Upper lobe of right lung (tissue), 1 donor: ENCODE measurements at places on chromosomes 5 and 9. TPM values are rescaled to one million over a fixed set of nuclear protein-coding genes. Genes with fewer than 3 reads are reported as not detected.

Gene TPPP
- total RNA-seq = 16.1 TPM

- no peak for DNase-seq
Measured at GRCh38 chr5:61455179-61456006, 123.3 kb downstream of the ZSWIM6 start.

Gene PHYHD1
- total RNA-seq = 46.5 TPM

DNA sequence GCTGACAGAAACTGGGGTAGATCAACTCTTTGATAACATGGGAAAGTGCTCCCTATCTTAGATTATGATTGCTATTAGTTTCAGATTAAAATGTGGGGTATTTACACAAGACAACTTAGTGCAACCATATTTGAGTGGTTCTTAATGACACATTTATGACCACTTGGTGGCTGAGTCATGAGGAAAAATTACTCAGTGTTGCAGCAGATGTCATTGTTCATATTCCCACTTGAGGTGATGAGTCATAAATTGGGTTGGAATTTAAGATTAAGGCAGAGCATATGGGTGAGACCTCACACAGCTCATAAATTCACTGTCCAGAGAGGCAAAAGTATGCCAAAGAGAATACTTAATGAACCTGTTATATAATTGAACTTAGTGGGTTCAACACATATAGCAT is 408.3 kb downstream of the DMRT2 start:
- DNase-seq = no peak

DNA sequence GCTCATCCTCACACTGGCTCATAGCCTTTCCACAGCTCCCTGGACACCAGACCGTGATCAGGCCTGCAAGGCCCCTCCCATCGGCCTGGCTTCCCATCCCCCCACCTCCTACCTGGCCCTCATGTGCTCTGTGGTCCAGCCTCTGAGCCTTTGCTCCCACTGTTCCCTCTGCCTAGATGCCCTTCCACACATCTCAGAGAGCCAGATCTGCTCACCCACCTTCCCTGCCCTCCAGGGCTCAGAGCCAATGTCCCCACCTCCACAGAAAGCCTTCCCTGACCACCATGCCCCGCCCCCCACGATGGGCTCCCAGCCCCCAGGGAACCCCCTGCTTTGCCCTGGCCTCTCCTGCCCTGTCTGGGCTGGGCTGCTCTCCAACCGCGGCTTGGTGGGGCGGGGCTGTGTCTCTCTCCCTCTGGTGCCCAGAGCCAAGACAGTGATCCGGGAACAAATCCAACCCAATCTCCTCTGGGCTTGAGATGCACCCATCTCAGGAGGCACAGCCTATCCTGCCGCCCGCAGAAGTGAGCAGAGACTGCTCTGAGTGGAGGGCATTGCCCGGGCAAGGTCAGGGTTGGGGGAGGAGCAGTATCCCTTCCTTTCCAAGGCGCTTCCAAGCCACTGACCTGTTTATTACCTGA is 1.6 kb downstream of the NINJ1 start:
- no peak for DNase-seq

DNA sequence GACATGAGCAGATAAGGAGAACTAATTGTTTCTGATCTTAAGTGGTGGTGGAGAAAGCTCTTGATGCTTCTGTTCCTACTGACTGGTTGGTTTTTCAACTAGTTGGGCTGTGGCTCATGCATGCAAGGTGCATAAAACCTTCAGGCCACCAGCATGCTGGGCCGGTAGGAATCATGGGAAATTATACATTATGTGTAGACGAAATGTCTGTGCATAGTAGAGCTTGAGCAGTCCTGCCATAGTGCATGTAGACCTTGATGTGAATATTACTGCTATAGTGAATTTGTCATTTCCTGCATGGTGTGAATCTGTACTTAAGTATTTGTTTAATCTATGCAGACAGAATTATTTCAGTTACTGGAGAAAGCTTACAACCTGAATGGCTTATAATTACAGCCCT is 433.6 kb upstream of the ADAMTSL1 start:
- no peak for DNase-seq

DNA sequence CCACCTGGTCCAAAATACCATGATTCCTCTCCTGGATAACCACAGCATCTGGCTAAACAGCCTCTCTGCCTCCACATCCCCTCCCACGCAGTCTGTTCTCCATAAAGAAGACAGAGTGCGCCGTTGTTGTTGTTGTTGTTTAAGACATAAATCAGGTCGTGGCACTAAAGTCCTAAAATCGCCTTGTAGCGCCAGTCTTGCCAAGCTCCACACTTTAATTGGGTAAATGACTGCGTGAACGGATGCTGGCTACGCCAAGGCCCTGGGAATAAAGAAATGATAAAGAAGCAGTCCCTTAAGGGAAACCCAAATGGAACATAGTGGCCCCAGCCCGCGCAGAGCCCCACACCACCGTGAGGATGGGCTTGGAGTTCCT is 364 bp upstream of the SFXN1 start:
- DNase-seq = no peak

GRCh38 chr5:144040615-144041305 is 129.7 kb downstream of the YIPF5 start:
- DNase-seq = no peak

- no peak for DNase-seq
Measured at GRCh38 chr5:91194824-91195381, 188.2 kb downstream of the ARRDC3 start.

DNA sequence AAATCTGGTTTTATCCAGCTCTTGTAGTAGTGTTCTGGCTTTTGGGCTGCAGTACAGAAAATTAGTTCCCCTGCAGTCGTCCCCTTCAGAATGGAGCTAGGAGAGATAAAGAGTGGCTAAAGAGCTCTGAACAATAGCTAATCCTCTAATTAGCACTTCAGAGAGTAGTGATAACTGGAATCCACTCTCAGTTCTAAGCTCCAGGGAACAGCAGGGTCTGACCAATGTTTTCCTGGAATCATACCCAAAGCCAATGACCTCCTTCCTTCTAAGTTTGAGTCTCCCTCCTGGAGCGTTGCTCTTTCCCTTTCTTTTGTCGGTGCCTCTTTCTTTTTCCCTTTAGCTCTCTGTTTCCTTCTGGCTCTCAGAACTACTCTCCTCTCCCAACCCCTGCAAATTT is 47.4 kb downstream of the MFAP3 start:
- DNase-seq = no peak

DNA sequence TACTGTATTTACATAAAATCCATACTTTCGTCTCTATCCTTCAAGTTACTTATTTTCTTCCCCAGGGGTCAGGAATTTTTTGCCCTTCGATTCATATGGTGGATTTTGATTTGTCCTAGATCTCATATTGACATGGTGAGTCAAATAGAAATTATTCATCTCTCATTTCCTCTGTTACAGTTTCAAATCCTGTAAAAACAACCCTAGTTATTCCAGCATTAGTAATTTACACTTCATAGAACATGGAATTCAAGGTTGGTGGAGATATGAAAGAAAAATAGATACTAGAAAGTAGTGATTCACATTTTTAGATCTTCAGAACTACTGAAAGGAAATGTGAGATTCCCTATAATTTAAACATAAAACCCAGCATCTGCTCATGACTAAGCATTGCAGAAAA is 1331.0 kb upstream of the CDH9 start:
- DNase-seq = no peak

Gene ARSI
- total RNA-seq = 4.0 TPM

GRCh38 chr5:75089137-75089536 is 36.8 kb upstream of the GCNT4 start:
- no peak for DNase-seq

DNA sequence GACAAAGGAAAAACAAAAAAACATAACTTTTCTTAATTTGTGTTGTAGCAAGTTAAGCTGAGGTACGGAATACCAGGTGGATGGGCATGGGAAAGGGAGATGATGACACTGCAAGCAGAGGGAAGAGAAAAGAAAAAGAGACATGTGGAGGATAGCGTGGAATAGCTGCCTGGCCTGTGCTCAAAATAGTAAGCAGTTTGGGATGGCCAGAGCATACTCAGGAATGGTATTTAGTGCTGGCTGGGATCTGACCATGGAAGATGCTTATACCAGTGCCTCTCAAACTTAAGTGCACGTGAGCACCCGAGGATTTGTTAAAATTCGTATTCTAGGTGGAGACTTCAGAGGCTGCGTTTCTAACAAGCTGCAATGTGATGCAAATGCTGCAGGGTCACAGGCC is 41.3 kb downstream of the LNPEP start:
- no peak for DNase-seq

GRCh38 chr5:109691996-109692395 is 2.3 kb downstream of the MAN2A1 start:
- no peak for DNase-seq

DNA sequence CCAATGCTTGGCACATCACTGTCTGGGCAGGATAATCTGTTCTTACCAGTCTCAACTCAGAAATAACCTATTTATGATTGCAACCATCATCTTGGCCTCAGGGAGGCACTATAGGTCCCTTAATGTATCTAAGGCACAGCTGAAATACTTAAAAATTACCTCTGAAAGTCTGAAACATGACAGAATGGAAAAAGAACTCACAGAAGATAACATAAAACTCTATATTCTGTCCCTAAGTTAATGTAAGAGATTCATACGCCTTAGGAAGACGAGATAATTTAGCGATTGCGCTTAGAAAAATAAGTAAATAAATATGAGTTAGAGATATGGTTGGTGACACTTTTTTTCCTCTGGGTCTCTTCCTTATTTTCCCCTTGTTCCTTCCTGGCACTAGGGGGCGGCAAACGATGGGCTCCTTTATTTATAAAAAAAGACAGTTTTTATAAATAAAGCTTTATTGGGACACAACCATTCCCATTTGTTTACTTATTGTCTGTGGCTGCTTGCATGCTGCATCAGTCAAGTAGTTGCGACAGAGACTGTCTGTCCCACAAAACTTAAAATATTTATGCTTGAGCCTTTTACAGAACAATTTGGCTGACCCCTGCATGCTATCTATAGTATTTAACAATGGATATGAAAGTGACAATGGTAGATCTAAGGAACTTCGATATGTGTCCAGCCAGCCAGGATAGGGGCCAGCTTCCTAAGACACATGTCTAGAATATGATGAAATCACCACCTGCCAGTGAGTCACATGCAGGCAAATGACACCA is 79.6 kb downstream of the PDE4D start:
- no peak for DNase-seq

DNA sequence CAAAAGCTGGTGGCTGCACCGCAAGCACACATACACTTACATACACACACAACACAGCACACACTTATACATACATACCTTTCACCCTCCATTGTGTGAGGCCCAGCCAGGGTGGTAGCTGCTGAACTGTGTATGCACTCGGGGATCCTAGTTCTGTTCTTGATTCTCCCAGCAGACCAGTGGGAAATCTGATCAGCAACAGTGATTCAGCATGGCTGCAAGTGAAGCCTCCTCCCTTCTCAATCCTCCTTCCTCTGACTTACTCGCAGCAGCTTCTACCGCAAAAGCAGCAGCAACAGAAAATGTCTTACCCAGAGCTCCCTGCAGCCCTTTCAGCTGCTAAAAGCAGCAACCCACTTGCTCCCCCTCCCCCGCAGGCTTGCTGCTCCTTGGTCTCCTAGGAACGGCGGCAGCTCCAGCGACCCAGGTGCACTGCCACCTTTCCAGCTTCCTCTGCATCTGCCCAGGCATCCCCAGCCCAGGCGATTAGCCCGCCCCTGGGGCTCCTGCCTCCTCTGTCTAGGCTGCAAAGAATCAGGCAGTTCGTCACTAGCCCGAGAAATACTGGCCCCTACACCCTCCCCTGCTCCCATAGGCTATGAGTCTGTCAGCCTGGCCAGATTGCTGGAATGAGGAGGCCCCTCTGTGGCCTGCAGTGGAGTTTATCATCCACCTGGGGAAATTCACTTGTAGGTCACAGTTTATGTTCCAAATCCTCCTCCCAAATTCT is at the start of gene KLHL3:
KLHL3 (minus strand) TSS at position 535 of the 730 bp plus-strand sequence; CDS start at position 92, 443 bp downstream.
- DNase-seq = peak; percentile 64

Gene DDX4
- total RNA-seq = not detected

Gene PCDHB15
- 2.5 TPM for total RNA-seq

Gene CENPK
- total RNA-seq = 2.3 TPM

Gene ZNF366
- total RNA-seq = 12.2 TPM

DNA sequence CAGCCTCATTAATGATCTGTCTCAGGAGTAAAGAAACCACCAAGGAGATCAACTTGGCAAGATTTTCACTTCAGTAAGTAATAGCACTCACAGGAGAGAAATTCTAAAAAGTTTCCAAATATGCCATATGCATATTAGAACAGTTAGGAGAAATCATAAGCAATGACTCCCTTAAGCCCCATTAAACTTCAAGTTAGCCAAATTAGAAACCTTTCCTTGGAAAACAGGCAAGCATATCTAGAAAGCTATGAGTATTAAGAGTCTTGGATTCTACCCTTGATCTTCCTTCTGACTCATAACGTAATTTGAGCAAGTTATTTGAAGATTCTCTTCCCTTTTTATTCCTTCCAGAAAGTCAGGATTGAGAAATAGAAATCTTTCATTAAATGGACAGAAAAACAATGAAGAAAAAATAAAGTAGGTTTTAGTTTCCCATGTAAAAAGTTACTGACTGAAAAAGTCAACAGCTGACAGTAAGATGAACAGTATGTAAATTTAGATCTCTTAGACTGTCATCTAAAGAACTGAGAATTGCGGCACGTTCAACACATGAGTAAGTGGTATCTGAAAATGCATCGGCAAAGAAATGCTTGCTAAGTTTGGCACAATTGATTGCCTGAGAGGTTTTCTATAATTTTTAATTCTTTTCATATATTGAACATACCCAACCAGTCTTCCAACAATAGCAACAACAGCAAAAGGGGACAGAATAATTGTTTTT is 565.7 kb upstream of the FTMT start:
- no peak for DNase-seq

DNA sequence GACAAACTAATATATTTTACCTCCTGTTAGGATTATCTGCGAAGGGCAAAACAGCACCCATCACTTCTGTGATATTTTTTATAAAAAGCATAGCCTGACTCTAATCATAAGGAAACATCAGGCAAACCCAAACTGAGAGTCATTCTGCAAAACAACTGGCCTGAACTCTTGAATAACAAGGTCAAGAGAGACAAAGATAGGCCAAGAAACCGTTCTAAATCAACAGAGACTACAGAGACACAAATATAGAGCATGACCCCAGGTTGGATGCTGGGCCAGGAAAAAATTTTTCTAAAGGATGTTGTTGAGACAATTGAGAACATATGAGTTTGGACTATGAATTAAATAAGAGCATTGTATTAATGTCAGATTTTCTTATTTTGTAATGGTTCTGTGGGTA is 384.9 kb downstream of the NFIB start:
- no peak for DNase-seq

Gene OTP
- not detected for total RNA-seq

DNA sequence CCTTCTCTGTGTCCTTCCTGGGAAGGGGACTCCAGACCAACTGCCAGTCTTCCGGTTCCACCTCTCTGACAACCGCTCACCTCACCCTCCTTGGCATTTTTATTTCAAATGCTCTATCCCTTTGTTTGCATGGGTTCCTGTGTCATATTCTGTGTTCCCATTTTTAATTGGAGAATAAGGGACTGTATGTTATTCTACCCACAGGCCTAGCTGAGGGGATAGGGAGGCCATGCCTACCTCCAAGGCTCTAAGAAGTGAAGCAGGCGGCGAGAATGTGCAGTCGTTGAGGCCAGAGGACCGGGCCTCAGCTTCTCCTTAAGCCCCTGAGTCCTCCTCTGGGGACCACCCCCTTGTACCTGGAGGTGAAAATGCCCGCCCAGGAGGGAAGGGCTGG is 936 bp upstream of the WDR5 start:
- no peak for DNase-seq

Gene EGFL7
- total RNA-seq = 302 TPM
